ENCODE measurements at places on chromosomes 4 and X.

DNA sequence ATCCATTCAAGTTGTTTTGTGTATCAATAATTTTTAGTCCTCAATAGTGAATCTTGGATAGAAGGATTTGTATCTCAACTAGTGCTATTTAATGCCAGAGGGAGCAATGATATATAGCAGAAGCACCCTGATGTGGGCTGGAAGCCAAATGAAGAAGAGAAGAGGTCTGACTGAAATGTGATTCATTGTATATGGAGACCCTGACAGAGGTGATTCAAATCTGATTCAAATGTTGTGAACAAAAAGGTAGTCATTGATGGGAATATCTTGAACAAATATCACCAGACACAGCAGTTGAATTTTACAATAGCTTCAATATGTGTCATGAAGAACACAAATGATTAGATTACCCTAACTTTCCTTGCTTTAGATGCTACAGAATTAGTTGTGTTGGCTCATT, 27.5 kb upstream of the SULT1B1 start:
- DNase-seq: no peak

DNA sequence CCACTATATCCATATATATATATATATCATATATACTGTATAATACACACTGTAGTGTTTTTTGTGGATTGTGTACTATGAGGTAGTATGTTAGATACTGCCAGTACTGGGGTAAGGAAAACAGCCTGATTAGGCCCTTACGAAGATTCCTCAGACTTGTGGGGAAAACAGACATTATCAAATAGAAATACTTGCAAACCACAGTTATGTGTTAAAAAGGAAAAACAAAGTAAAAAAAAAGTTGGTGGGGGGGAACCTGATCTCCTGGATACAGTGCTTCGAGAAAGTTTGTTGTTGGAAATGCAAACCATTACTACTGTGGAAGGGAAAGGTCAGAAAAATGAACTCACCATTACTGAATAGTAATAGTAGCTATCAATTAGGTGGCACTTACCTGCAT, 53.0 kb downstream of the PKD2 start:
- DNase-seq: no peak

DNA sequence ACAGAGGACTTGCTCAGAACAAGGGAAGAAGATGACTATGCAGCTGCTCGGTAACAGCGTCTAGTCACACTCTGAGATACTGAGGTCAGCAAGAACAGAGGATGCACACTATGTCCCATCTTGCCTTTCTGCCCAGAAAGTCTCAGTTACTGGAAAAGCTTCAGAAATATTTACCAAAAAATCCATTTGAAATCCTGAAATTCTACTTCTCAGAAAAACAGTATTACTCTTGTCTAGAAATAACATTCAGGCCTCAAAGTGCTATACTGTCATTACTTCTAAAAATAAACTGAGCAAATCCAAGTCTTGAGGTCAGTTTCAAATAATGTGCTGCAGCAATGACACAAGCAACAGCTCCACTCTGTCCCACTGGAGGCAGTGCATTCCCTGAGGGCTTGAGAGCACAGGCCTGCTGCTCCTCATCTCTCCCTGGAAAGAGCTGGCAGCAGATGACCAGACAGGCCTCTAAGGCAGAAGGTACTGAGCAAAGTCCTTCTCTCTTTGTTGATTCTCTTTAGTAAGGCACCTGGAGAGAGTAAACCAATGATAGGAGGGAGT, 76.9 kb downstream of the CAMK2D start:
- no peak for DNase-seq

GRCh38 chrX:41881166-41881565, 42.2 kb downstream of the CASK start:
- no peak for DNase-seq

DNA sequence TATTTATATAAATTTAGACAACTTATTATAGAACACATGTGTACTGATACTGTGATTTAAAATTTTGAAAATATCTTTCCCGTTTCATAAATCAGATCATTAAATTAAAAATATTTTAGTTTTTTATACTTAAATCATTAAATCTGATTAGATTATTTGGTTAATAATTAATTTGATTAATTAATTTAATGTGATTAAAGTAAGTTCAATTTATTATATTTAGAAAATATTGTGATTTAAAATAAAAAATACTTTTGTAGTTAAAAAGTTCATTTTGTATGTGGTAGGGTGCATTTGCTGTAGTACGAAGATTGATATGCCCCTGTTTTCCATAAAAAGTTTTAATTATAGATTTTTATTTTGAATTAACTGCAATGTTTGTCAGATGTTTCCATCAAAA, 1323.4 kb downstream of the RAPGEF2 start:
- DNase-seq: no peak

GRCh38 chr4:5639556-5639955, 68.8 kb downstream of the EVC2 start:
- no peak for DNase-seq

DNA sequence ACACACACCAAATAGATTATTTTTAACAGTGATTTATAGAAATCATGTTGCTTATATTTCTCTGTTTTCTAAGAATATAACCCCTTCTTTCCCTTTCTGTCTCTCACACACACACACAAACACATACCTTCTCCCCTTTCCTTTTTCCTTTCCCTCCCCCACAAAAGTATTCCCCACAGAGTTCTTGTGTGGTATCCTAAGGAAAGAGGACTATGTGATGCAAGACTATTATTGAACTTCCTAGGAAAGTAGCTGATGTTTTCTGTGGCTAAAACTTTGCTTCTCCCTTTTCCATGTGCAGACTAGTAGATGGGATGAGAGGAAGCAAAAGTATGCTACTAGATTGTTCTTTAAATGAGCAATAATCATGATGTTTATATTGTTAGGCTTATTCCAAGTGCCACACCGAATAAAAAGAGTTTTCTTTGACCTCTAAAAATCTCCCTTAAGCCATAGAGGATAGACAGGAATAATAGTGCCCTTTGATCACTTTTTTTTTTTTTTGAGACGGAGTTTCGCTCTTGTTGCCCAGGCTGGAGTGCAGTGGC, 38.7 kb downstream of the CPEB2 start:
- DNase-seq: no peak

DNA sequence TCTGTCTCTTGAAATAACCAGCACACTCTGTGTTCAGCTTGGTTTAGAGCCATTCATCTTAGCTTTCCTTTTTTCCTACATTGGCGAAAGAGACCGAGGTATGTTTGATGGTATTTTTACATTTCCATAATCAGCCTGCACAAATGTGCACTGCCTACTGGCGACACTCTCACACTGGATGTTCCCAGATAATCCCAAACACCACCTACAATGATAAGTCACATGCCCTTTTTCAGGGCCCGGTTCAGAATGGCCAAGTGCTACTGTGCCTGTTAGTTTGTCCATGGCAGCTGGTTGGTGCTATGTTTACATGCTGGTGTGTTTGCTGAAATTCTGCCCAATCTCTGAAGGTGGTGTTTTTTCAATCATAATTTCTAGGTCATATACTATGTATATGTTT, 80.8 kb upstream of the NR3C2 start:
- DNase-seq: no peak

DNA sequence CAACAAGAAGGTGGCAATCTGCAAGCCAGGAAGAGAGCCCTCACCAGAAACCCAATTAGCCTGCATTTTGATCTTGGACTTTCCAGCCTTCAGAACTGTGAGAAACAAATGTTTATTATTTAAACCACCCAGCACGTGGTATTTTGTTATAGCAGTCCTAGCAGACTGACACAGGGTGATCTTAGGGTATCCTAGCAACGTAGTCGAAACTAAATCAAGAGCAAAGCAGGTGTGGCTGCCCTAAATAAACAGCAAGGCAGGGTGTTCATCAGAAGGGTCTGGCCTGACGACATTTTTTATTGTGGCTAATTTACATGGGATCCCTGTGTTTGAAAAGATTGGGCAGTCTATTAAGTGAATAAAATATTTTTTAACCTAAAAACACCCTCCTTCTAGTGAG, 198.8 kb downstream of the VEGFC start:
- no peak for DNase-seq

DNA sequence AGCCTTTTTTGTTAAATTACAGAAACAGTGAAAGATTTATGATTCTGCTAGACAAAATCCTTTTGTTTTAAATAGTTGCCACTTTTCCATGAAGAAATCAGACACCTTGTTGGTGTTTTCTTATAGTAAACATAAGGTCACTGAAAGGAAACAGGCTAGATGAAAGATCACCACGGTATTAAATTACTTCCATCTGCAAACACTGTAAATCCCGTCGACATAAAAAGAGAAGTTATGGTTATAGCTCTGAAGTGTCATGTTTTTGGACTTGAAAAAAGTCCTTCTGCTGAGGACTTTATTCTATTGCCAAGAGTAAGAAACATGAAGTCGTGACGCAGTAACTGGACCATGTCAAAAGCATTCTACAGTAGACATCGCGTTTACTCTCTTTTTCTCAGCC, 567.6 kb upstream of the SLIT2 start:
- DNase-seq: no peak

DNA sequence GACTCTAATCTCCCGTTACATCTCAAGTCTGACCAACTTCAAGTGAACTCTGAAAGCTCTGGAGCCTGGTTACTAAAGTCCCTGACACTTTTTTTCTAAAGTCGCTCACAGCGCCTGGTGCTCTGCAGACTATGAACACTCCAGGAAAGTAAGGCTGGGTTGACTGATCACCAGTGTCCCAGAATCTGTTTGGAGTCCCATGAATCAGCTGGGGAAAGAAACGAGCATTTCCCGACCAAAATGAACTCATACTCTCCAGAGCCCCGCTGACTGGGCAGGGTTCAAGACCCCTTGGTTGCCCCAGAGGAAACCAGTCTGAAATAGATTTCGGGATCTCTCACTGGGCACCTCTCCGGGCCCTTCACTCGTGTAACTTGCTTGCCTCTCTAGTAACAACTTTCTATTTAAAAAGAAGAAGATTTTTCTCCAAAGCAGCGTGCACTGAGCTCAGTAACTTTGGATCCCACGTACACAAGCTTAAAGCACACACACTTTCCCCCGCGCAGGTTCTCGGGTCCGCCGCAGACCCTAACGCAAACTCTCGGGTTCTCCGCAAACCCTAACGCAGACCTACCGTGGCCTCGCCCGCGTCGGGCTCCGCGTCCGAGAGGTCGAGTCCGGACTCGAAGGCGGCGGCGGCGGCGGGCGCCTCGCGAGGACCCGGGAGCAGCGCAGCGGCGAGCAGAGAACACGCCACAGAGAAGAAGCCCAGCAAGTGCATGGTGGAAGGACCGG, 964 bp downstream of the VEGFC start:
- DNase-seq: no peak

- no peak for DNase-seq
Measured at GRCh38 chrX:7028246-7028645, 119.3 kb upstream of the STS start.

- DNase-seq: no peak
Measured at GRCh38 chrX:37854148-37854547, 6.8 kb upstream of the DYNLT3 start.

- DNase-seq: no peak
Measured at GRCh38 chrX:48530736-48531135, 8.8 kb upstream of the TBC1D25 start.

DNA sequence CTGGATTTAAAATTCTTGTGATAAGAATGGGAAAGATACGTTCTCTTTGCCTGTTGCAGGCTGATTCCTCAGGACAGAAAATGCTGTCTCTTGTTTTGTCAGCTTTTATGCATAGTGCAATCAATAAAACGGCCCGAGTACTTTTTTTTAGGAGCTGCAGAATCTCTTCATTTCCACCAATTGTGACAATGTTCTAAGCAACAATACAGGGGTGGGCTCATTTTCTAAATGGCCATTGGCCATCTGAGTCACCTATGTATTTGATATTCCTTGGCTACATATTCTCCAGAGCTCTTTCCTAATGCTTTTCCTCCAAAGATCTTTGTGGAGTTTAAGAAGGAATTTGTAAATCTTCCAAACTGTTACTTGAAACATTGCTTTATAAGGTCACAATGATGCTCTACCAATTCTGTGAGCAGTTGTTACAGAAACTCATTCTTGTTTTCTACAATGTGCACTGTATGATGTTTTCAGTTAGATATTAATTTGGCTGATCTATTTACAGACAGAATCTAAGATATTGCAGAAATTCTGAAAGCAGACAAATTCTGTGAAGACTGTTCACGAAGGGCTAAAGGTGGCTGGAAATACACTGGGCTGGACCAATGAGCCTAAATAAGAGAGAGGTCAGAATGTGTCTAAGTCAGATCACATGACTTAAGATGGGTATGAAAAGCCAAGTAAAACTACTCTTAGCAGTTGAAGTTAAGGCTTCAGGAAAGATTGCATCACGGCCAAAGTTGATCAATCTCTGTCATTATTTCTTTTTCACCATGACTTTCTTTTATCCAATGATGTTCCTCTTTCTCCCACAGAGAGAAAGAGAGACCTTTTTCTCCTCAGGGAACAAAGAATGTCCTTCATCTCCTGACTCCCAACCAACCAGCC, 33.4 kb downstream of the TAPT1 start:
- DNase-seq: no peak

- no peak for DNase-seq
Measured at GRCh38 chr4:82033862-82034261, 339.9 kb downstream of the HNRNPD start.

GRCh38 chrX:11558972-11559371, 106.7 kb downstream of the ARHGAP6 start:
- DNase-seq: peak; percentile 39

GRCh38 chrX:49610718-49611310, 12.0 kb downstream of the GAGE1 start:
- no peak for DNase-seq

DNA sequence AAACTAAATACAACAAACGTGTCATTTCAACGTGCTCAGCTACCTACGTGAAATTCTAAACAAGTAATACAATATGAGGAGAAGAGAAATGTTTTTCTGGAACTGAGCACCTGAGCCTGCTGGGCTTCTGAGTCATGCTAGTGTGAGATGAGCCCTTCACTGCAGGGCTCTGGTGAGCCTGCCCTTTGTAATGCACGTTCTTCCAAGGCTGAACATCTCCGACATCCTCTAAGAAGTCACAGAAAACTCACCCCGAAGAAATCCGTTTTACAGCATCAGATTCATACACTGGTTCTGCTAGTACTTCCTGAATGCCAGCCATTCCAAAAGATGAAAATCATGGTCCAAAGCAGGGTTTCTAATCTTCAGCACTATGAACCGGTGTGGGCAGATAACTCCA, 157.1 kb downstream of the AMELX start:
- no peak for DNase-seq

GRCh38 chr4:188032583-188032982, 37.0 kb downstream of the ZFP42 start:
- no peak for DNase-seq

GRCh38 chrX:68419975-68420374, 13.3 kb downstream of the OPHN1 start:
- no peak for DNase-seq

DNA sequence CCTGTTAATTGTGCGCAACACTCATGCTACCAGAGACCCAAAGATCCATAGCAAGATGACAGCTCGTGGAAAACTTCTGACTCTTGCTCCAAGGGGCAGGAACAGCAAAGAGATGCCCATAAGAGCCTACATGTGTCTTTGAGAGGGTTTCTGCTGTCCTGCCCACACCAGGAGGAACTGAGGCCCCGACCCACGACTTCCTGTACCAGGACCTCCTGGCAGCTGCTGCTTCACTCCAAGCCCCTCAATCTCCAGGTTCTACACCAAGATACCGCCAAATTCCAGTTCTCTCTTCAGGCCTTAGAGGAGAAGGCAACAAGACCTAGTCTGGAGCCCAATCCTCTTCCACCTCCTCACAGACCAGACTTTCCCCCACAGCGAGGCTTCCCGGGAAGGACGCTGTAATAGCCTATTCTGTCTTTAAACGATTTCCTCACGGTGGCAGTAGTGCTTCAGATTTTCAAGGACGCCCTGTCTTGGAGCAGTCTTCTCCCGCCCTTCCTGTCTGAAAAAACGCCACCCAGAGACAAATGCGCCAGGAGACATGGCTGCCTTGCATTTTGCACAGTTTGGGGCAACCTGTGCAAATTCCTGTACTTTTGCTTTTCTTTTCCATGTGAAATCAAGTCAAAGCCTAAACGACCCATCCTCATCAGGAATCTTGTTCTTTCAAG, 230.2 kb upstream of the STK26 start:
- DNase-seq: no peak

All from germinal center (tissue), 1 donor.